ENCODE measurements at places on chromosomes 7 and 10. TPM values are rescaled to one million over a fixed set of nuclear protein-coding genes. Genes with fewer than 3 reads are reported as not detected.

DNA sequence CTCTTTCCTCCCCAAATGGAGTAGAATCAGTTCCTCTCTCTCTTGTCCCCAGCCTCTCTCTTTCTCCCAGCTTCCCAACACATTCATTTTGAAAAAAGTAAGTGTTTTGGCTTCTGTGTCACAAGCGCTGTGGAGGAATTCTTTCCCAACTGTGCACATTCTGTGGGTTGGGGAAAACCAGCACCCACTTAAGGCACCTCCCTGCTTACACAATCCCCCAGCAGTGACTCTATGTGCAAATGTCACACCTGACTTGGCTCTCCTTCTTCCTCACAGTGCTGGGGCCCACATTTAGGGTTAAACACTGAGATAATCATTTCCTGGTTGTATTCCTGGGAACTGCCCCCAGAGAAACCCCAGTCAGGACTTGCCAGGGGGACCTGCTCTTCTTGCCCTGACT is 358.1 kb upstream of the ZNF32 start:
- H3K4me1 ChIP-seq: peaks cover 4% of the 10 kb centered on the region
- DNase-seq: no peak
- no peak overlapping the region for H3K4me3 ChIP-seq
- no peaks in the 10 kb centered on the region for H3K27me3 ChIP-seq
- no peaks in the 10 kb centered on the region for H3K36me3 ChIP-seq

H2BK1 gene
- total RNA-seq: not detected

DNA sequence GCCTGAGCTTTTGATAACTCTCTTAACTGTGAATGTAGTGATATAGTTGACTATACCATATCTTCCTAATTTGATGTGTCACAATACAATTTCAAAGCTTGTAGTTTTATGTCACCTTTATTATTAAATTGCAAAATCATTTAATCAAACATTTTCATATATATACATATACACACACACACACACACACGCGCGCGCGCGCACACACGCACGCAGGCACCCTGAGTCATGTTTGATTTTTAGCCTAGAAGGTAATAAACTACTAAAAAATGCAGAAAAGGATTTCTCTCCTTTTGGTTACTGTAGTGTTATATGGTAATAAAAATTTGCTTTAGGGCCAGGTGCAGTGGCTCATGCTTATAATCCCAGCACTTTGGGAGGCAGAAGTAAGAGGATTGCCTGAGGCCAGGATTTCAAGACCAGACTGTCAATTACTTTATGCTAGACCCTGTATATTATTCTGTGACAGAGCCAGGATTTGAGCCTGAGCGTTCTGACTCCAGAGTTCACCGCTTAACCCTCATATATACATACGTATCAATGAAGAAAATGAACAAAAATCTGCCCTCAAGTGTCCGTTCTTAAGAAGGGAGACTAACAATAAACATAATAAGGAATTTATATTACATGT is 89.6 kb downstream of the PODXL start:
- no peak overlapping the region for H3K27ac ChIP-seq
- H3K36me3 ChIP-seq: peaks cover 93% of the 10 kb centered on the region
- H3K4me1 ChIP-seq: no peaks in the 10 kb centered on the region

DNA sequence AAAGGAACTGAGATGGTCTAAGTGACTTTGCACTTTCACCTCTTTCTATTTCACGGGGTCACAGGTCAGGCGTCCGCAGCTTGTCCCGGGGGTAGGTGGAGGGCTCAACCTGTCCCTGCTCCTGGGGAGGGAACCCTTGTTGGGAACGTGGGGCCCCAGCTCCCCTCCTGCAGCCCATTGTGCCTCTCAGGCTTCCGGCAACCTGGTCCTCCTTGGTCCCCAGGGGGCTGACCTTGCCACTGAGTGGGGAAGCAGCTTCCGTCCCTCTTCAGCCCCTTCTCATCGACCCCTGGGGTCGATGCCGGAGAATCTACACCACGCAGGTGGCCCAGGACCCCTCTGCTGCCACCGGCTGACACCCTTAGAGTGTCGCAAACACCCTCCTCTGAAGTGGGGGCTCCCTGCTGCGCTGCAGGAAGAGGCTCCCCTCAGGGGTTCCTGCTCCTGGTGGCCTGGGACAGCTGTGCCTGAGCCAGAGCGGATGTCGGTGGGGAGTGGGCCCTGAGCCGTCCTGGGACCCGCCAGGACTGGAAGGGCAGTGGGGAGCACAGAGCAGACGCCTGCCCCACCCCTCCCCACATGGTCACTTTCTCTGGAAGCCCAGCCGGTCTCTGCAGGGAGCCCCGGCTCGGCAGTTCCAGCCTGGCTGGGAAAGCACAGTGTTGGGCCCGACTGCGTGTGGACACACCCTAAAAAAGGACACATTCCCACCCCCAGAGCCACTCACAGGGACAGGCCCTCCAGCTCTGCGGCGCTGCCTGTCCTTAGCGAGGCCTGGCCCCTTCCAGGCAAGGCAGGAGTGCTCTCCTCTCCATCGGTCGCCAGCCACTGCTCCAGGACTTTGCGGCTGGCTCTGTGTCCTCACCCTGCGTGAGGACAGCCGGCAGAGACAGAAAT is 357.5 kb upstream of the SHH start:
- no peak overlapping the region for H3K4me3 ChIP-seq
- no peaks in the 10 kb centered on the region for H3K4me1 ChIP-seq
- H3K27me3 ChIP-seq: peaks cover 11% of the 10 kb centered on the region
- no peaks in the 10 kb centered on the region for H3K36me3 ChIP-seq
- H3K27ac ChIP-seq: no peak overlapping the region
- DNase-seq: no peak

All from stomach (tissue), 19 donors.